ENCODE measurements at places on chromosomes 6 and 20.

DNA sequence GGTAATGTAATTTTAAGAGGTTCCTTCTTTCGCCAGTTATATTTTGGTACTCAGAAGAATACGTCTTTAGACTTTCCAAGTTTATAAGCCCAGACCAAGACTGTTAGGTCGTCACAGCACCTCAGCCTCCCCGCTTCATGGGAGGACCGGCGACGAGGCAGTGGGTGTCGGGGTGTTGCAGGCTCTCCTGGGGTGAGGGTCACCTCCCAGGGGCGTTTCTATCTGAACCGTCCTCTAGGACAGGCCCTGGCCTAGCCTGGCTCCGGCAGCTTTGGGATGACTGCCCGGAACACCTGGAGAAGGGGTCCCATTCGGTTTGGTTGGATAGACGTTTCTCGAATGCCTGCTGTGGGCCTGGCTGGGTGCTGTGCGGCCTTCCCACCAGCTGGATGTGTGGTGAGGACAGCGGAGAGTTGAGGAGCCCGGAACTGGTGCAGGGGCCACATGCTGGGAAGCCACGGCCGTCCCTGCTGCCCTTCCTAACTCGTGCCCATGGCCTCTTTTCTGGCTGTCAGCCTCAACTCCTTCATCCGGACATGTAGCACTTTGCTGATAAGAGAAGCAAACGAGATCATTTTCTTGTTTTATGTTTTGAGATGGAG, 1.1 kb downstream of the OSBPL2 start:
- no peak for DNase-seq

DNA sequence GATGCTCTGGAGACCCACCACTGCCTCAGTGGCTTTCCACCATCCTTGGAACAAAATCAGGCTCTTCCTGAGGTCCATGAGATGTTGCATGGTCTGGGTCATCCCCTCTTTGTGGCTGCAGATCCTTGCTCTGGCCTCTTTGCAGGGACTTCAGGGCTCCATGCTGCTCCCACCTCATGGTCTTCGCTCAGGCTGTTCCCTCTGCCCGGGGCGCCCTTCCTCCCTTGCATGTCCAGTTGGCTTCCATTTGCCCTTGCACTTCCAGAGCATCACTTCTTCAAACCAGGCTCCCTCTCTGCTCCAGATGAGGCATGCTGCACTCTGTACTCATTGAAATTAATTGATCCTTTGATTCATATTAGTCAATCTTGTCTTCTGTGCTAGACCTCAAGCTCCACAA, 4.4 kb upstream of the PHACTR3 start:
- no peak for DNase-seq

DNA sequence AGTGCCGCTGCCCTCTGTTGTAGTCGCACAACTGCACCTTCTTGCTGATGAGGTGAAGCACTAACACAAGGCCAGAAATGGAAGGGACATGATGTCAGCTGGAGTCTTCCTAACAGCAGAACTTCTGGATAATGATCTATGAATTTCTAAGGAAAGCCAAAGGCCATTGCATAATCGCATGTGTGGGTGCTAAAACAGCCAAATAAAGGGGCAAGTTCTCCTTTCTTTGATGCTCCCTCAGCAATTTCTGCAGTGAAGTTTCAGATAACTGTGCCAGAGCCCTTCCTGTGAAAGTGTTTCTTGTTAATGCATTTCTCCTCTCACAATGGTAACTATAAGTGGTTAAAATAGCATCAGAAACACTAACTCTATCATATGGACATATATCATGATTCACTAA, 8.0 kb upstream of the F13A1 start:
- no peak for DNase-seq

GRCh38 chr20:53040693-53041589, 68.8 kb downstream of the TSHZ2 start:
- no peak for DNase-seq

Measured in muscle of back (tissue), 13 donors.